ENCODE measurements at places on chromosomes 5 and 9. TPM values are rescaled to one million over a fixed set of nuclear protein-coding genes. Genes with fewer than 3 reads are reported as not detected.

Gene SPINK4
- total RNA-seq: not detected

Gene ENTREP1
- total RNA-seq: not detected

DNA sequence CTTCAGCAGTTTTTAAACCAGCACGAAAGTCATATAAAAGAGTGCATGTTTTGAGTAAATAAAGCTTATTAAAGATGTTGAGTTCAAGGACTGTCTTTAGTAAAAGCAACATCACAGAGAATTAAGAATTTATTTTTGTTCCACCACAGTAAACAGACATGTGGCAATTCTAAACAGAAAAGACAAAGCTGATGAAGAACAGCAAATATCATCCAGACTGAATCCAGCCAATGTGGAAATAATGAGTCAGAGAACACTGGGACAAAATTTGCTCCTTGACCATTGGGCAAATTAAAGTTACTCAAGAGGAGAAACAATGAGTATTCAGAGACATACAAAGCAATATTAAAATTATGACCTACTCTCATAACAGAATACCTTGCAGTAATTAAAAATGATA is 28.8 kb downstream of the OR2K2 start:
- H3K27me3 ChIP-seq: peaks cover 7% of the 10 kb centered on the region
- H3K4me3 ChIP-seq: no peak overlapping the region
- no peaks in the 10 kb centered on the region for H3K4me1 ChIP-seq
- H3K27ac ChIP-seq: no peak overlapping the region

GRCh38 chr5:77590347-77590746 is 48.2 kb downstream of the OTP start:
- DNase-seq: no peak
- peaks cover 34% of the 10 kb centered on the region for H3K27me3 ChIP-seq
- H3K4me1 ChIP-seq: no peaks in the 10 kb centered on the region
- H3K4me3 ChIP-seq: no peak overlapping the region
- peaks cover 2% of the 10 kb centered on the region for H3K36me3 ChIP-seq
- H3K27ac ChIP-seq: no peak overlapping the region

DNA sequence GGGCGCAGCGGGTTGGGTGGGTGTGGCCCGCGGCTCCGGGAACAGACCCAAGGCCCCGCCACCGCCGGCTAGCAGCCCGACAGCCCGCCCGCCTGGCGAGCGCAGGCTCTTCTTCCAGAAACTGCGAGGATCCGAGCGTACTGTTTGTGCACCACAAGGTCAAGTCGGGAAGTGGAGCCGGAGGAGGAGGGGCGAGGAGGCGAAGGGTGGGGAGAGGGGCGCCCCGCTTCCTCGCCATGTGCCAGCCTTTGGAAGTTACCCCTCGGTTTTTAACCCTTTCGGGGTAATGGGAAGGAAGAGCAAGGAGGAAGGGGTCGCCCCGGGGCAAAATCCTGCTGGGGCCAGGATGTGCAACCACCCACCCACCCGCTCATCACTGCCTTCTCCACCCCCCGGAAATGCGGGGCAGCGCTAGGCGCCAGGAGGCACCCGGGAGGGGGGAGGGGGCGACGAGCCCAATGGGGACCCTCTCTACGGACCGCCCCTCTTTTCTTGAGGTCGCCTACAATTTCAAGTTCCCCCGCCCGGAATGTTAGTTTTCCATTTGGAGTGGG is 1.1 kb upstream of the JADE2 start:
- peak overlapping the region; percentile 100 for H3K4me3 ChIP-seq
- DNase-seq: peak; percentile 78
- H3K36me3 ChIP-seq: no peaks in the 10 kb centered on the region
- H3K4me1 ChIP-seq: peaks cover 17% of the 10 kb centered on the region
- H3K27me3 ChIP-seq: no peaks in the 10 kb centered on the region

GRCh38 chr5:78283802-78284201 is 10.7 kb downstream of the AP3B1 start:
- peaks cover 5% of the 10 kb centered on the region for H3K36me3 ChIP-seq
- H3K4me1 ChIP-seq: peaks cover 24% of the 10 kb centered on the region
- H3K27me3 ChIP-seq: no peaks in the 10 kb centered on the region
- no peak overlapping the region for H3K4me3 ChIP-seq
- H3K27ac ChIP-seq: no peak overlapping the region

- no peaks in the 10 kb centered on the region for H3K36me3 ChIP-seq
- no peak within 1 kb of the TSS for H3K27ac ChIP-seq
- no peak for DNase-seq
- peaks cover 23% of the 10 kb centered on the region for H3K27me3 ChIP-seq
These were observed at the start of gene LAMC3 for GRCh38 chr9:131008909-131009618. Gene LAMC3, plus strand, starts transcription at chr9:131009174. Its CDS starts 41 bp downstream, at chr9:131009215.

- H3K27ac ChIP-seq: no peak overlapping the region
- peaks cover 74% of the 10 kb centered on the region for H3K4me1 ChIP-seq
- peaks cover 14% of the 10 kb centered on the region for H3K27me3 ChIP-seq
- no peak overlapping the region for H3K4me3 ChIP-seq
- H3K36me3 ChIP-seq: no peaks in the 10 kb centered on the region
These were observed 7.1 kb downstream of the NEK6 start for GRCh38 chr9:124264823-124265233.

GRCh38 chr5:176784218-176785165 is 25.9 kb upstream of the UNC5A start:
- no peak overlapping the region for H3K27ac ChIP-seq
- no peaks in the 10 kb centered on the region for H3K4me1 ChIP-seq
- H3K27me3 ChIP-seq: peaks cover 37% of the 10 kb centered on the region
- DNase-seq: no peak
- H3K36me3 ChIP-seq: no peaks in the 10 kb centered on the region

DNA sequence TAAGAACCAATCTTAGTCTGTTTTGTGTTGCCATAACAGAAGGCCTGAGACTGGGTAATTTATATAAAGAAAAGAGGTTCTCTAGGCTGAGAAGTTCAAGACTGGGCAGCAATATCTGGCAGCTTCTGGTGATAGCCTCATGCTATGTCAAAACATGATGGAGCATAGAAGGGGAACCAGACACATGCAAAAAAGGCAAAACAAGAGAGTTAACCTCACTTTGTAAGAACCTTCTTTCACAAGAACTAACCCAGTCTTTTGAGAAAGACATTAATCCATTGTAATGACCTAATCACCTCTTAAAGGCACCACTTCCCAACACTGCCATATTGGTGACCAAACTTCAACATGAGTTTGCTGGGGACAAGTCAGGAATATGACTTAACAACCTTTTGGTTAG is 37.3 kb downstream of the FSD1L start:
- H3K27ac ChIP-seq: no peak overlapping the region
- H3K4me1 ChIP-seq: no peaks in the 10 kb centered on the region
- no peak for DNase-seq
- H3K4me3 ChIP-seq: no peak overlapping the region
- H3K27me3 ChIP-seq: no peaks in the 10 kb centered on the region

DNA sequence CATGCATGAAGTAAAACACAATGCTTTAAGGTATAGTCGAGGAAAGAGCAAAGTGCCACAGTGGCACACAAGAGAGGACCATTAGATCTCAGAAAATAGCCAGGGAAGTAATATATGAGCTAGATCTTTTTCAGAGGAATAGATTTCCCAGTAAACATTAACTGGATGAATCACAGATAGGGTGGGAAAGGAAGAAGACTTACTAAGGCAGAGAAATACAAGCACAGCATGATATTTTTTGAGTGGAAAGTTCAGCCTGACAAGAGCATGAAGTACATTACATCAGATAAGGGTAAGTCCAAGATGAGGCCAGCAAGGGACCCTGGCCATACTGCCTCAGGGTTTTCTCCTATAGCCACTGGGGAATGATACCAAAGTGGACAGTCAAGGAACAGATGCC is 804.6 kb upstream of the DMAC1 start:
- no peaks in the 10 kb centered on the region for H3K4me1 ChIP-seq
- no peak overlapping the region for H3K27ac ChIP-seq
- no peaks in the 10 kb centered on the region for H3K27me3 ChIP-seq
- no peaks in the 10 kb centered on the region for H3K36me3 ChIP-seq
- DNase-seq: no peak

- H3K4me3 ChIP-seq: peak overlapping the region; percentile 29
- peaks cover 77% of the 10 kb centered on the region for H3K4me1 ChIP-seq
- peaks cover 26% of the 10 kb centered on the region for H3K36me3 ChIP-seq
These were observed 42.0 kb downstream of the NR3C1 start for GRCh38 chr5:143361438-143361837.

Data from naive thymus-derived CD8-positive, alpha-beta T cell (primary cell).